Smooth muscle cell of the brain vasculature (primary cell): ENCODE measurements at places on chromosomes 11 and 22.

DNA sequence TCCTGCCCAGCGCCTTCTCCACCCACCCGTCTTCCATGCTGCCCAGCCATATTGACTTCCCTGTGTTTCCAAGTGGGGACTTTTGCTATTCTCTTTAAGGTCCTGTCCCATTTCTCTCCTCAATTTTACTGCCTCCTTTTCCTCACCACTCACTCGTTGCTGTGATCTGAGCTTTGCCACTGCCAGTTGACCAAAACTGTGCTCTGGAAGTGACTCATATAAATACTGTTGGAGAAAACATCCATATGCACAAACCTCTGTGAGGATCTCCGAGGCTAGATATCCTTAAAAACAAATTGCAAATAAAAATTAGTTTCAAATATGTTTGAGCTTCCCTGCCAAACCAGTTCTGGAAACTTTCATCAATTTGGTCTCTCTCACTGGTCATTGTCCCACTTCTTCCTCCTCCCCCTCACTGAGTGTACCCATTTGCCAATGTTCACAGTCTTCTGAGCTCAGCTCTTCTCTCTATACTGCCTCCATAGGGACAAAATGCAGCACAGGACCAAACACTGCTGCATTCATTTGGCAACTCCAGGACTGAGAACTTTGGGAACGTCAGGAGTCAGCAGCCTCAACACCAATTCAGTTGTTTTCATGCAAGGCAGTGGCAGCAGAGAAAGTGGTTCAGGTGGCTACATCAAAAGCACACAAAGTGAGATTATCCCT, 34.0 kb upstream of the MMP13 start:
- DNase-seq = no peak

DNA sequence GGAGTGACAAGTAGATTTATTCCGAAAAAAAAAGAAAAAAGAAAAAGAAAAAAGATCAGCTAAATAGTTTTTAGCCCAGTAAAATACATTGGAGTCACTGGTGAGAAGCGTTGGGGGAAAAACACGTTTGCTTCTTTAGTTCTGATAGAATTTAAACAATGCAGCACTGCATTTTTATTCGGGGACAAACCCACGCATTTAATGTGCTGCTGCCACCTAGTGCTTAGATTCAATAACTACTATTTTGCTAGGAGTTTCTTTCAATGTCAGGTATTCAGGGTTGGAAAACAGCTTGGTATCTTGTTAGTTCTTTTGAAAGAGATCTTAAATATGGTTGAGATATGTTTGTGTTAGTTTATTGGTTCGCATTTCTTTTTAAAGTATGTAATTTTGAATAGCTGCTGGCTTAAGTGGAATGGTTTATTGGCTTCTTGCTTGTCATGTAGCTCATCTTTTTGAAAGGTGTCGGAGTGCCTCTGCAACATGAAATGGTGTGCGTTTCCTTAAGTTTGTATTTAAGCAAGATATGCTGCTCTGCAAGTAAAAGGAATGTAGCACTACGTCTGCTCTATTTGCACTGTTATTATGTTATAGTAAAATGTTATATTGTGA, 41.9 kb downstream of the SVIP start:
- DNase-seq = peak; percentile 20

DNA sequence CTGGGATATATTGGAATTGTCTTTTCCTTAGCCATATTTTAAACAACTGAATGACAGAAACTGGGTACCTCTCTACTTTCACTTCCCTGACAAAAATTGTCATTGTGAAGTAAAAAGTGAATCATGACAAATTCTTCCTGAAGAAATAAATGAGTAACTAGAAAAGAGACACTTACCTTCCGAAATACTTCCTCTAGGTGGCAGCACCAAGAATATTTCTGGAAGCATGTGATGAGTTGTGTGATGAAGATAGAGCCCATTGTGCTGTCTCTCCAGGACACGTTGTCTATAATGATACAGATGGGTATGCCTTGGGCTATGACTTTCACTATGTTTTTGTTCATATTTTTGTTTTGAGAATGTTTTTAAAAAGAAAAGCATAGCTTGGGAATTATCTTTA, 21.5 kb downstream of the CASP4 start:
- DNase-seq = no peak

DNA sequence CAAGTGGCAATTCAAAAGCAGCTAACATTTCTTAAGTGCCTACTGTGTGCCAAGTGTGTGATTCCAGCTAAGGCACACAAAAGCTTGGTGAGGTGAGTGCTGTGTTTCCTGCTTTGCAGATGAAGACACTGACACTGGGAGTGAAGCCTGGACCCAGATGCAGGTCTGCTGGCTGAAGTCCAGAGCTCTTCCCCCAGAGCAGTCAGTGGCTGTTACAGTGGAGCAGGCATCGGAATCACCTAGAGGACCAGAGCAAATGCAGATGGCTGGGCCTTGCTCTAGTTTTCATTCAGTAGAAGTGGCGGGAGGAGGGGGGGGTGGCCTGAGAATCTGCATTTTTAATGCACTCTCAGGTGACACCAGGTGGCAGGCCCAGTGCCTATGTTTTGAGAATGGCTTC, 342.3 kb downstream of the CADM1 start:
- DNase-seq = no peak
